Activated T-helper 1 cell treated with anti-CD3 and anti-CD28 coated beads, Interleukin-2, amount 50 U/mL, for 16 hours (primary cell): ENCODE measurements at places on chromosomes 1 and 21.

DNA sequence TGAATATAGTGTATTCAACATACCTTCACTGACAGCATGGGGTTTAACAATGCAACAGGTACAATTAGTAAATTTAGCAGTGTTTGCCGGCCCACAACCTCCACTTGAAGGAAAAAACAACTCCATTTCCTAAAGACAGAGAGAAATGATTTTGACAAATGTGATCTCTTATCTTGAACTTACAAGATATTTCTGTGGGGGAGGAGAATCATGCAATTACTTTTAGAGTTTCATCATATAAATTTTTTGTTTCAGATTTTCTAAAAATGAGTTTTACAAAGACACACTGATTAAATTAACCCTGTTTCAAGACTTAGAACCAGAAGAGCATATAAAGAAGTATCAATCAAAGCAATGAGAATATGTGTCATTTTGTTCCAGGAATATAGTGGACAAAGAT, 80.3 kb downstream of the NME7 start:
- DNase-seq = no peak

DNA sequence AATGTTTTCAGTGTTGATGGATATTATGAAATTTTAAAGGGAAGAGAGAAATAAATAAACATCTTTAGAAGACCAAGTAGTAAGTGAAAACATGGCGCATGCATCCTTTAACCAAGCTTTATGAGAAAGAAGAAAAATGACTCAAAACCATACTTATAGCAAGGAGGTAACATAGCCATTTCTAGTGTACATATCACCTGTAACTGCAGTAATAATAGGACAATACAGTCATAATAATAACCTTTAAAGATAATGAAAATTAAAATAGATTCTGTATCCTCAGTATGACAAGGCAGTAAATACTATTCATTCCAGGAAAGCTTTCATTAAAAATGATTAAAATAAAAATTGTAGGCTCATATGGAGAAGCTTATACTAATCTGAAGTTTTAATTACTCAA, 141.2 kb downstream of the COL24A1 start:
- no peak for DNase-seq

- DNase-seq = no peak
Observed at GRCh38 chr1:101257500-101258325, 20.9 kb downstream of the S1PR1 start.

DNA sequence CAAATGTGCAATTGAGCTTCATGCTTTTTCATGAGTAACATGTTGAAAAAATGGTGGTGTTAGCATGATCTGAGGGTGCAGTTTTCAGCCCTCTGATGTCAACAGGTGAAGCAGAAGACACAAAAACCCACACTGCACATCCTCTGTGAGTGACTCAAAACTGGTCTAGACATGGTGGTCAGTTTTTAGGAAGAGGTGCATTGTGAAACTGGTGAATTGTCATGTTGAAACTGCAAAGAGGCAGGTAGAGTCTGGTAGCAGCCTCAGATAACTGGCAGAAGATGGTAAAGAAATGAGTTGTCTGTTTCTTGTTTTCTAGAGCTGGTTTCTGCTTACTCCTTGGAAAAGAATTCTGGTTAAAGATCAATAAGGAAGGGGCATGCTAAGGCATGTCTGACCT, 97.3 kb upstream of the HMCN1 start:
- no peak for DNase-seq

GRCh38 chr1:59188413-59189213, 108.3 kb upstream of the FGGY start:
- no peak for DNase-seq
